ENCODE measurements at places on chromosomes 11 and 22. TPM values are rescaled to one million over a fixed set of nuclear protein-coding genes. Genes with fewer than 3 reads are reported as not detected.

CECR2 gene
- total RNA-seq = 0.10 TPM

MUC5AC gene
- total RNA-seq = not detected

ABCC8 gene
- not detected for total RNA-seq

GRCh38 chr11:58905011-58905720 lies 34.1 kb upstream of the GLYATL1 start:
- no peak overlapping the region for H3K27ac ChIP-seq
- H3K27me3 ChIP-seq = peaks cover 84% of the 10 kb centered on the region
- no peak overlapping the region for H3K4me3 ChIP-seq
- H3K4me1 ChIP-seq = peaks cover 4% of the 10 kb centered on the region
- no peak for DNase-seq
